ENCODE measurements at places on chromosomes 6 and 20.

DNA sequence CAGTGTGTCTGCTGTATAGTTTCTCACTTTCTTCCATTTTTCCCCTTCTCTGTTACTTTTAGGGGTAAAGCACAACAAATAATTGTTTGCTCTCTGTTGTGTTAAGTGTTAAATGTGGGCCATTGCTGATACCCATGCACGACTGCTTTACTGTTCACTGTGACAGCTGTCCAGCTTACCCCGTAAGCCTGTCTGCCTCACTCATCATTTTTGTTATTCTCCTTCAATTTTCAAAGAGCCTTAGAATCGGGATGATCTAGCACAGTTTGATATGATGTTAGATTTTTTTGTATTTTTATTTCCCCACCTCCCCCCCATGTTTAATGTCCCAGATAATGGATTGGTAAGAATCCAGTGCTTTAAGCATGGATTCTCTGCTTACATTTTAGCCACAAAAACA is 41.2 kb upstream of the MLIP start:
- no peak for DNase-seq

DNA sequence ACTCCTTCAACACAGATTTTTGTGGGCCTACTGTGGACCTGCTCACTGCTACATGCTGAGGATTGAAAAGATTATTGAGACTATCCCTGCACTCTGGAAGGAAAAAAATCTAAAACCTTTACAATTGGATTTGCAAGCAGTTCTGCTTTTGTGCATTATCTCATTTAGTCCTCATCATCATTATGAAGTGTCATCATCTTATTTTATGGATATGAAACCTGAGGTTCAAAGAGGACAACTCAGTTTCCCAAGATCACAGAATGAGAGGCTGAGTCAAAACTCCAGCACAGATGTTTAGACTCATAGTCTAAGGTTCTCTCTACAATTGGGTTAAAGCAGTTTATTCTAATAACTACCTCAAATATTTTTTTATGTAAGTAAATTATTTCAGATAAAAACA is 160.2 kb upstream of the MARCKS start:
- no peak for DNase-seq

- DNase-seq, result no peak
Observed at GRCh38 chr6:63705707-63706106, 70.1 kb downstream of the PHF3 start.

DNA sequence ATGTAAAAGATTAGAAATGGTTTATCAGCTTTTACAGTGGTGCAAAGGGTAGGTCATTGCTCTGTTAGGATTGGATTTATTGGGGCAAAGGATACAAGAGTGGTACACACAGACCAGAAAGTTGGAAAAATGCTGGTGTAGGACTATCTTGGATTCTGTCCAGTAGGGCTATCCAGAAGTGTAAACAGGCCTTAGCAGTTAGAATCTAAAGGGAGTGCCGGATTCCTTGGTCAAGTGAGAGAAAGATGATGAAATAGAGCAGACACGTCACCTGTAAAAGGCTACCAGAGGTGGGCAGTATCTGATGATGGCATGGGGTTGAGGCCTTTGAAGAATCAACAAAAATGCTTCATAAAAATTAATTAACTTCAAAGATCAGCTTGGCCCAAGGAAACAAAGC is 975.9 kb downstream of the KIF16B start:
- no peak for DNase-seq

DNA sequence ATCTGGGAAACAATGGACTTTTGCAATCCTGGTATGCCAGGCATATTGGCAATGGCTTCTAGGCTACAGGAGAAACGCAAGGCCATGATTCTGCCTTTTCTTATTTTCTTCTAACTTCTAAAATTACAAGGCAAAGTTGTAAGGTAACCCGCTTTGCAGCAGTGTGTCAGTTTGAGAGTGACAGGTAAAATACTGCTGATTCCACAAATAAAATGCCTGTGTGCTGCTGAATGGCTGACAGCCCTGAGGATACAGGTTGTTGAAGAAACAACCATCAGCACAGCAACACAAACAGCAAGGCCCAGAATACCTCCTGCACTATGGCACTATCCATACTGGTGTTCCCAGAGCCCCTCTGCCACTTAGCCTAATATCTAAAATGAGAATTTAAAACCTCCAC is 37.1 kb downstream of the SLC17A1 start:
- no peak for DNase-seq

Data from H7 (cell line).